ENCODE measurements at places on chromosomes 3 and 15.

DNA sequence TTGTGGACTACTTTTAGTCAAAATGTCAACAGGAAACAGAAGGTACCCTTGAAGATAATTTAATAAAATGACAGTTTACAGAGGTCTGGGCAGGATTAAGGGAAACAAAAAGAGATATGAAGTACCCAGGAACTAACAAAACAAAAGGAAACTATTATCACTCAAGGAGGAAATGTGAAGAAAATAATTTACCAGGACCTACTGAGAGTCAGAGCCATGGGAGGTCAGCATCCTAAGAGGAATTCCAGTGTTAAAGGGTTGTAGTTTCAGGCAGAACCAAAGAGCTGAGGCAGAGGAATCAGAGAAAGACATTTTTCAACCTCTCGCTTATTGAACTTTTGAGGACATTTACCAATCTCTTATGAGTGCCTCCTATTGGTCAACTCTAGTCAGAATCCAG, 408.9 kb upstream of the CBLB start:
- no peak for DNase-seq

GRCh38 chr3:16486951-16487480, 26.5 kb downstream of the RFTN1 start:
- no peak for DNase-seq

- DNase-seq: no peak
Observed at GRCh38 chr15:40511472-40512133, 40.8 kb downstream of the CHST14 start.

- no peak for DNase-seq
Observed at GRCh38 chr3:32959371-32959770, 7.9 kb downstream of the CCR4 start.

DNA sequence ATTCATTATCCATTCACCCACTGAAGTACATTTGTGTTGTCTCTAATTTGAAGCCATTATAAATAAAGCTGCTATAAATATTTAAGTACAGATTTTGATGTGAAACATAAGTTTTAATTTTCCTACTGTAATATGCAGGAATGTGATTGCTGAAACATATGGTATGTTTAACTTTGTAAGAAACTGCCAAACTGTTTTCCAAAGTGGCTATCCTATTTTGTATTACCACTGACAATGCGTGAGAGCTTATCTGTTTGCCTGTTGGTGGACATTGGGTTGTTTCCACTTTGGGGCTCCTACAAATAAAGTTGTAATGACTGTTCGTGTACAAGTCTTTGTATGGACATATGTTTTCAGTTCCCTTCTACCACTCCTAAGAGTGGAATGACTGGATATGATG, 2.5 kb downstream of the WDR93 start:
- DNase-seq: no peak

DNA sequence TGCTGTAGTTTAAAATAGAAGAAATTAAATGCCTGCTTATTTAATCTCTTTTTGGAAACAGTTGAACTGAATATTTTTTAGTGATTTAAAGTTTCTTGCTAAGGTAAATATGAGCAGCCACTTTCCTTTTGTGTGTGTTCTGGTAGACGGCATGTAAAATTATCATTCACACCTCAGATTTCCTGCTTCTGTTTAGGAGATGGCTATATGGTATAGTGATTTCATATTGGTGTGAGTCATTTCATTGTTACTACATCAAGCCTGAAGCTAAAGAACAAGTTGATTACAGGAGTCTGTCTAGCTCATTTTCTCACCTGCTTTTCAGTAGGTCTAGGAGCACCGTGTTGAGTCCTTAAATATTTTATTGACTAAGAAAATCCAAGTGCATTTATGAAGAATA, 2.2 kb downstream of the LRCH3 start:
- DNase-seq: no peak

GRCh38 chr3:188448813-188449212, 294.9 kb downstream of the LPP start:
- no peak for DNase-seq

GRCh38 chr3:8665407-8665896, 20.9 kb upstream of the SSUH2 start:
- DNase-seq: no peak

- no peak for DNase-seq
Observed at GRCh38 chr3:41169023-41169422, 30.3 kb upstream of the CTNNB1 start.

DNA sequence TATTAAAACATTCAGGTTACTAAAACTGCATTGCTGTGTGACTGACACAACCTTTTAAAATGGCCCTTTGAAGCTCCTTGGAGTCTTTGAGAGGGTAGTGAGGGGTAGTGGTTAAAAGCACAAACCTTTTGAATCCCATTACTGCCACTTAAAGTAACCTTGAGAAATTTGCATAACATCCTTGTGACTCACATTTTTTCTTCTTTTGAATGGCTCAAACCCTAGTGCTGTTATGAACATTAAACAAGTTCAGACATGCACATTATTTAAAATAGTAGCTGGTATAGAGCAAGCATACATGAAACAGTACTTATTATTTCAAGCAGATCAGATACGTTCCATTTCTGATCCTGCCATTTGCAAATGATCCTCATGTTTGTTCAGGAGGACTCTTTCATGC, 3.7 kb upstream of the CLDN1 start:
- no peak for DNase-seq

DNA sequence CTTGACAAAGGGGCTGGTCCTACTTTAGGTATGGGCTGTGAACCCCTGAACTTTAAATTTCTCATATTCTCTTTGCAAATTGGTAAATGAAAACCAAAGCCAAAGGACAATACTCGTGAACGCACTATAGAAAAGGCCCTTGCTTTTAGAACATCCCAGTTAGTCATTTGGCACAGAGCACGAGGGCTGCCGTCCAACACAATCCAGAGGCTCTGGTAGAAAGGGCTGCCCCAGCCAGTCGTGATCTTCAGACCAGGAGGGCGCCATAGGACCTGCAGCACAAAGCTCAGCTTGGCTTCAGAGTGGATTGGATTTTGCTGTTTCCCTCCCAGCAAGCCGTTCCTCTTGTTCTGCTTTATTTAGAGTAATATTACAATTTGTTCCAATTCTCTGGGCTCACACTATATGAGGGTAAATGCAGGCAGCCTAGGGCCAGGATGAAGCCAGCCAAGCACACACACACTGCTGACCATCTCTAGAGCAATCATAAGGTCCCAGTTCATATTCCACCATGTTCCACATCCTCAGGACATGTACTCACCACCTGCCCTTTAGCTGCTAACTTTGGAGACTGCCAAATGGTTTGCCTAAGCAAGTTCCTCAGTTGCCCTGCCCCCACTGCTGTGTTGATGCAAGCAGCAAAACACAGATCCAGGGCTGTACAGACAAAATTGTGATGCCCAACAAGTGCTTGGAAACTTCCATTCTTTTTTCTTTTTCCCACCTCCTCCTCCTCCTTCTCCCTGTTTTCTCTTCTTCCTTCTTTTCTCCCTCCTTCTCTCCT, 6.0 kb upstream of the BFSP2 start:
- DNase-seq: no peak

DNA sequence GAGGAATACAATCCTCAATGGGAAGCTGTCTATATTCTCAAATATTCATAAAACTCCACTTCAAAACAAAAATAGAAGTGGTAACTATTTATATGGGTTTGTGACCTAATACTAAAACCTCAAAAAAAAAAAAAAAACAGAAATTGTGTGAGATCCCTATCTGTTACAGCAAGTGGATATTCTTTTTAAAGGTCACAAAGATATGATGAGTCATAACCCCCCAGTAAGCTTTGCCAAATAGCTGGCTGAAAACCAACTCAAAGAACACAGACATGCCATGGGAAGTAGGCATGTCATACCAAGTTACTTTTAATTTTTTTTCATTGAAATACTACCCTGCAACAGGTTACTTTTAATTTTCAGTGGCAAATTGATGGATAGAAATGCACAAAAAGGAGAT, 62.5 kb downstream of the CBLB start:
- no peak for DNase-seq

DNA sequence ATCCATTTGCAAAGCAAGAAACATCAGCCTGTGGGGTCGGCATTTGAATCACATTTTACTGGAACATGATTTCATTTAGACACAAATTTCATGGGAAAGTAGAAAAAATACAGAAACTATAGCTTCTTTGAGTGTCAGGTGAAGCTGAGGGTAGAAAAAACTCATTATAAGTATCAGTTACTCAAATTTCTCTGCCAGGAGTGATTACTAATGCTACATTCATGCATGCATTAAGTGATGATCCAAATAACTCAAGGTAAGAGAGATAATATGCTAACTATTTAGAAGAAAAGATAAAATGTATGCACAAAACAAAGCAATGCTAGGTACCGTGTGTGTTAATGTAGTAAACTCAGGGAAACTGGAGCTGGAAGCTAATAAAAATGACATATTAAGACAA, 406.0 kb downstream of the GAP43 start:
- no peak for DNase-seq

GRCh38 chr15:65326117-65326526, 21.6 kb downstream of the RNU5B-1 start:
- no peak for DNase-seq

GRCh38 chr3:179450901-179451264, 387 bp downstream of the GNB4 start:
- no peak for DNase-seq

DNA sequence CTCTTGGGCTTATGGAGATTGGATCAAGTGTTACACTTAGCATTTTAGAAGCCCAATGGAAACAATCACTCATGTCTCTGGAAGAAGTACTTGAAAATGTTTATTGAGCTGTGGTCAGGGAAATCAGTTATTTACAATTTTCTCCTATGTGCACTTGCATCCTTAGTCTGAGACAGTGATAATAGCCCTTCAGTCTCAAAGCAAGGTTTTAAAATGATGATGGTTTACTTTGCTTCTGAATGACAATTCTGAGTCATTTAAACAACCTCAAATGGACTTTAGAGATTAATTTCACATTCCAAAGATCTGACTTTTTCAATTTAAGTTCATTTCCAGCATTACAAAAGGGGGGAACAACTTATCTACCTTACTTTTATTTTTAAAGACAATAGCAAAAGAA, 20.1 kb downstream of the TIPARP start:
- DNase-seq: no peak

DNA sequence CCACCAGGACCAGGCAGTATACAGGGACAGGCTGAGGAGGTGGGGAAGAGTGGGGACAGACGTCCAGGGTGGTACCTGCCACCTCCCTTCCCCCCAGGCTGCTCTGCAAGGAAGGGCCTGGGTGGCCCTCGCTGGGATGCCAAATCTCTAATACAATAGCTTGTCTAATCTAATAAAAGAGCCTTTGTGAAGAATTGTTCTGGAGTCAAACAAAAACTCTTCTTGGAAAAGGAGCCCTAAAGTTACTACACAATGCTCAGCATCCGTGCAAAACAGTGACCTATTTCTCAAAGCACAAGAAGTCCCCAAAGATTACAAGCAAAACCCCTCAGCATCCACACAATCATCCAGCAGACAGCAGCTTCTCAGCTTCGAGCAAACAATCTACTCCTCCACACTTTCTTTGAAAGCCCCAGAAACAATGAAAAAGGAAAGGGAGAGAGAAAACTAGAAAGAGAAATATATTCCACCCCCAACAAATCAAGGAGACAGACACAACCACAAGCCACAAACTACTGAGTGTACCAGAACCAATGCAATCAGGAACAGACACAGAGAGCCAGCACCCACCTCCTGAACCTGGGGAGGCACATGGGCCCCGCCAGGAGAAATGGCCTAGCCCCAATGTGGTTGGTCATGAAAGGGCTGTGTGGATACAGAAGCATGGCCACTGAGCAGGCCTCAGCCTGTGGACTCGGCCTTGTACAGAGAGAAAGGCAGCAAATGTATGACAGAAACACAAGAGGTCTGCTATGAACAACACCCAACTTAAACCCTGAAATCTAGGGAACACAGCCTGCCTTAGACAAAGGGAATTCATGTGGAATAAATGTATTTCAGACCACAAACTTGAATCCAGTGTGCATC, 177.1 kb upstream of the CHRNA7 start:
- no peak for DNase-seq

GRCh38 chr3:37703626-37704025, 158.1 kb upstream of the CTDSPL start:
- DNase-seq: no peak

GRCh38 chr3:39810647-39811161, 1.3 kb downstream of the MYRIP start:
- DNase-seq: no peak

- DNase-seq: no peak
Observed at GRCh38 chr3:32355751-32356291, 35.8 kb upstream of the CMTM7 start.

DNA sequence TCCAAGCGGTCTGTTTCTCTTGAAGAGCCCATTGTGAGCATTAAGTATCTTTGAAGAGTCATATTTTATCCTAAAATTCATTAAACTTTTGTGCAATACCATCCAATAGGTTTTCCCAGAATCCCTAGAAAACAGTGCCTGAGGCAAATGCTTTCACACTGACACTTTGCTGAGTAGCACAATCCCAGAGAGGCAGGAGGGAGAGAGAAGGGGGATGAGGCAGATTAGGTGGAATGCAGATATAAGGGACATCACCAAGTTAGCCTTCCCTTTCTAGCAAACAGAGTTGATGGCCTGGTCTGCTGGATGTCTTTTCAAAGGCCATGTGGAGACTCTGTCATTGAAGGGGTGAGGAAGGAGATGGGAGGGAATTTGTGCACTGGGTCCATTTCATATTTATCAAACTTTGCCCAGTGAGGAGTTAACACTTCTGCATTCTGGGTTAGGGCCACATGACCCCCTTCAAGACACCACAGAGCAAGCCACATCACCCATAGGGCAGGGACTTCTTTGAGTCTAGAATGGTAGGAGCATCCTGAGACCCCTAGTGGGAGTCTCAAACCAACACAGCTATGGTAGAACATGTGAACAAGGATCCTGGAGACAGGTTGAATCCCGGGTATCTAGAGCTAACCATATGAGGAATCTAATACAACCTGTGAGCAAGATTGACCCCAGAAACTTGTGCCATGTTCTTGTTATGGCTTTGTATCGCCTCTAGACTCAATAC, 32.0 kb upstream of the SEMA6D start:
- DNase-seq: no peak

- DNase-seq: no peak
Observed at GRCh38 chr15:30038667-30039523, 43.9 kb upstream of the GOLGA8J start.

GRCh38 chr3:172846103-172846561, 95.6 kb downstream of the ECT2 start:
- no peak for DNase-seq

DNA sequence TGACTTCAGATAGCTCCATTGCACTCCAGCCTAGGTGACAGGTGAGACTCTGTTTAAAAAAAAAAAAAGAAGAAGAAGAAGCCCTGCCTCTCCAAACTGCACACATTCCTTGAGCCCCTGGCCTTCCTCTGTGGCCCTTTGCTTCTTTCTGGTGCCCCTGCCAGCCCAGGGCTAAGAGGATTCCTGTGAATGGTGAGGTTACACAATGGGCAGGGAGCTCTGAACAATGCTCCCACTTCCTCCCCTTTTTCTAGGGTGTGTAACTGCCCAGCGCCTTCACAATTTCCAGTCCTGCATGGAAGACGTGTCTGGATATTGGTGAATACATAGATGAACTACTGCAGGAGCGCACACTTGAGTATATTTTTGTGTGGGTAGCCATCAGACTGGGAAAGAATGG, 3.6 kb upstream of the AMOTL2 start:
- no peak for DNase-seq
